ENCODE measurements at places on chromosomes 5 and 9.

GRCh38 chr5:146561711-146562110, 45.7 kb upstream of the GPR151 start:
- no peak for DNase-seq

DNA sequence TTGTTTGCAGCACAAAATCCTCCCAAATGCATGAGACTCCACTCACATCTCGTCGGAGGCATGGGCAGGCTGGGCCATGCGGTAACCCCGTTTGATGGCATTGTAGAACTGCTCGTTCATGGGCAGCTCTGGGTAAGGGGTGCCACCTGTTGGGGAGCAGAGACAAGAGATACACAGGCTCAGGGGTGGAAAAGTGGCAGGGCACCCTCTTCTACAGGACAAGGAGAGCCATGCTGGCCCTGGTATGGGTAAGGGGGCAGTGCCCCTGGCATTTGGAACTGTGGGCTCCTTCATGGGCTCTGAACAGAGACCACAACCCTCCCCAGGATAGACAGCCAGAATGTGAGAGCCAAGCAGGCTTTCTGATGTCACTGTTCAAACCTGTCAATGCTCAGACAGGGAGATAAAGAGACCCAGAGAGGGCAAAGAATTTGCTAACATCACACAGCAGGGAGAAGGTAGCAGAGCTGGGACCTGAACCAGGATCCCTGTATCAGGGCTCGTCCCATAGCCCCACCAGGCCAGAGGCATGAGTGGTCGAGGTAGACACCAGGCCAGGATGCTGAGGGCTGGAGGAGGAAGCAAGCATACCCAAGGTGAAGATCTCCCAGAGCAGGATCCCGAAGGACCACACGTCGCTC, 33.2 kb upstream of the CSF1R start:
- no peak for DNase-seq

- DNase-seq, result no peak
These were observed 27.3 kb downstream of the CENPP start for GRCh38 chr9:92353051-92353450.

- DNase-seq, result no peak
These were observed 286.3 kb downstream of the DNAH5 start for GRCh38 chr5:13658152-13658551.

- no peak for DNase-seq
These were observed 26.8 kb upstream of the SLC12A7 start for GRCh38 chr5:1138445-1139245.

DNA sequence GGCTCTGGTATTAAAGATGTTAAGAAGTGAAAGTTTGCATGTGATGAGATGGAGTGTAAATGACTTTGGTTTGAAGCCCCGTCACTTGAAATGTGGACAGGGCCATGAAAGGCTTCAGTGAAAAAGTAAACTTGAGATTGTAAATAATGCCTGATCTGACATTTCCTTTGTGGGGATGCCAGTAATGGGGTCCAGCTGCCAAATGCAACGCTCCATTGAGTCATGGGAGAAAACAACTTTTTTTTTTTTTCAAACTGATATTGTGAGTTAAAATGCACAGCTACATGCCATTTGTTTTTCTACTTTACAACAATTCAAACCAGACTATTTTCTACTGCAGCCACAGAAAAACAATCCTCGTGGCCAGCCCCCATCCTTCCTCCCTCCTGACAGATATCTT, 327.0 kb upstream of the TNC start:
- no peak for DNase-seq

DNA sequence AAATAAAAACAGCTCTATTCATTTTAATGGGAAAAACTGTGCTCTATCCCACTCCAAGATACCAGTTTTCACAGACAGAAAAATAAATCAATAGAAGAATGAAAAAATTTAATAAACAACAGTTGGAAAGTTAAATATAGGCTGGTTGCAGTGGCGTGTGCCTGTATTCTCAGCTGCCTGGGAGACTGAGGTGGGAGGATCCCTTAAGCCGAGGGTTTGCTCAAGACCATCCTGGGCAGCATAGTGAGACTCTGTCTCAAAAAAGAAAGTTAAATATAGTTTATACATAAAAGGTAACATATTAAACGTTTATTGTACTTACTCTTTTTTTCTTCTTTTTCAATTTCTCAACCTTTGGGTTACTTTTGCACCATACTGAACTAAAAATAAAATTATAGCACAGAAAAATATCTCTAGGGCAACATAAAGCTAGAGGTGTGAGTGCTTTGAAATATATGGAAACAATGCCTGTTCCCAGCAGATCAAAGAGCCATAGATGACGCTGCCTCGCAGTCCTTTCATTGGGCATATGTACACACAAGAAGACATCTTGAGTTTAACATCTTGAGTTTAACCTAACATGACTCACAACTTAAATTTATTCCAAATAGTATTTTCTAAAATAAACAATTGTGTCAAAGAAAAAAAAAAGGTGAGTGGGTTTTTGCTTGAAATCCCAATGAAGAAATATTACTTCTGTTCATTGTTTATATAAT, 25.7 kb upstream of the KLF9 start:
- DNase-seq, result no peak

GRCh38 chr5:148416921-148417320, 33.2 kb downstream of the FBXO38 start:
- DNase-seq, result no peak

- no peak for DNase-seq
These were observed 264.4 kb upstream of the GAS1 start for GRCh38 chr9:87211669-87212068.

- DNase-seq, result no peak
These were observed 27.4 kb upstream of the TXN start for GRCh38 chr9:110283751-110284150.

GRCh38 chr9:4986296-4986695, 1.2 kb downstream of the JAK2 start:
- no peak for DNase-seq

- DNase-seq, result no peak
These were observed 1.7 kb downstream of the TLE4 start for GRCh38 chr9:79573412-79573923.

GRCh38 chr5:179680014-179680779, 637 bp downstream of the CBY3 start:
- no peak for DNase-seq

- no peak for DNase-seq
These were observed 75.3 kb downstream of the LHFPL2 start for GRCh38 chr5:78573318-78573717.

DNA sequence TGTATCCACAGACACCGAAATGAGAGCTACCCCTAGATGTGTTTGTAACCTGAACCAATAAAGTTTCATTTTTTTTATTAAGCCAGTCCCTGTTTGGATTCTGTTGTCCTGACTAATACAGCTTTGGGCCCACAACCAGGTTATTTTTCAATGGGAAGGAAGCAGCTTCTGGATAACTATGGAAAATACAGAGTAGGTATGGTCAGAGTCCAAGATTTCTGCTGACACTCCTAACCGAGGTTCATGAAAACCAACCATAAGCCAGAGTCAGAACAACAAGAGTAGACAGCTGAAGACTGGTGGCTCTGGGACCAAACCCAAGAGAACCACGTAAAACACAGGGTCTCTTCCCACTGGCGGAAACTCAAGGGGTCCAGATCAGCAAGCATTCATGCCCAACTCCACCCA, 10.8 kb downstream of the KLF9 start:
- DNase-seq, result no peak

DNA sequence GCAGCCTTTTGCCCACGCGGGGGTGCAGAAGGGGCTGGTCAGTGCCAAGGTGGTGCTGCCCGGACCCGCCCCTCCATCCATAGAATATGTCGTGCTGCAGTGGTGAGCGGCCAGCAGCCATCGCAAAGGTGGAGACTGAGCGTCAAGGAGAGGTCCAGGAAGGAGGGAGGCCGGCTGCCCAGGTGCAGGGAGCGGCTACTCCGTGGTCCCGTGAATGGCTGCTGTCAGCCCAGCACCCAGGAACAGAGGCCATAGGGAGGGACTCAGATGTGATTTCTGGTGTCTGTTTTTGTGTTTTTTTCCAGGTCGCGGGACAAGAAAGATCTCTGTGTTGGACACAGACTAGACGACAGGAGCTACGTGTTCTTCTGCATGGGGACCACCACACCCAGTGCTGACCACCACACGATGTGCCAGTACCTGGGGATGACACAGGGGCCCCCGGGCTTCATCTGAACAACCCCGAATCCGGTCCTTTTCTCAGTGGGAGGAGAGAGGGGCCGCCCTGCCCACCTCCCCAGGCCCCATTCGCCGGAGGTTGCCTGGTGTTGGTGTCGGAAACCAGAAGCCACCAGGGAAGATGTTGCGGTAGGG, 29.0 kb downstream of the PAEP start:
- DNase-seq, result no peak

DNA sequence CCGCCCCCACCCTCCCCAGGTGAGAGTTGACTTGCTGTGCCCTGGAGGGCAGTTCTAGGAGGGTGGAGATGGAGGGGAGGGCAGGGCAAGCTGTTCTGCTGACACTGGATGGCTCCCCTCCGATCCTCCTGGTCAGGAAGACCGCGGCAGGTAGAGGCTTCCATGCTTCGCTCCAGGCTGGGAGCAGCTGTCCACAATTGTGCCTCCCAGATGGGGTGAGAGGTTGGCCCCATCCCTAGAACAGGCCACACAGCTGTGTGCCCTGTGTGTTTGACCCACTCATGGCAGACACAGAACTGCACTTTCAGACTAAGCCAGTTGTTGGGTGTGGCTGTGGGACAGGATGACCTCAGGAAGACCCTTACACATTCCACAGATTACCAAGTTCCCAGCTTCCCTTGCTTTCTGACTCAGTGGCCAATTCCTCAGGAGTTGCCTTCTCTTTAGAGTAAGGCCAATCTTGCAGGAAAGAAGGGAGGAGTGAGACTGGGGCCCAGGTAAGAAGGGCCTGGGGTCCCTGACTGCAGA, 72.1 kb upstream of the HSPA9 start:
- no peak for DNase-seq

GRCh38 chr9:99873531-99873930, 32.9 kb upstream of the STX17 start:
- no peak for DNase-seq

- no peak for DNase-seq
These were observed 461.9 kb upstream of the PAPPA start for GRCh38 chr9:115691693-115692092.

DNA sequence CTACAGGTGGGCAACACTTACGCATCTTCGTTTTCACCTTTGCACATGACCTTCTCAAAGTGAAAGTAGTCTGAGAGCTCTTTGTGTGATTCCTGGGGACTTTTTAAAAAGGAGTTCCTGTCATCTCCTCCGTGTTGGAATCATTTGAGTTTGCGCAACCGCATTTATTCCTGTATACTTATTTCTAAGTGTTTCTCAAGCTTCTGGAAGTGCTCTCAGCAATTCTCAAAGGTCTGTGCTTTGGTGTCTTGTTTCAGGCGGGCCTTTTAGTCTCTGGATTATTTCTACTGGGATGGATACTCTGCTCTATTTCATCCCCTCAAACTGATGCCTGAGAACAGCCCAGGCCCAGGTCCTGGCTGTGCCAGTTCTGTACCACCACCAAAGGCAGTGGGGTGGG, 226.5 kb upstream of the TUT7 start:
- DNase-seq, result no peak

GRCh38 chr5:143760131-143760505, 51.8 kb upstream of the HMHB1 start:
- DNase-seq, result no peak

GRCh38 chr9:6667633-6668280, 22.2 kb upstream of the GLDC start:
- no peak for DNase-seq

DNA sequence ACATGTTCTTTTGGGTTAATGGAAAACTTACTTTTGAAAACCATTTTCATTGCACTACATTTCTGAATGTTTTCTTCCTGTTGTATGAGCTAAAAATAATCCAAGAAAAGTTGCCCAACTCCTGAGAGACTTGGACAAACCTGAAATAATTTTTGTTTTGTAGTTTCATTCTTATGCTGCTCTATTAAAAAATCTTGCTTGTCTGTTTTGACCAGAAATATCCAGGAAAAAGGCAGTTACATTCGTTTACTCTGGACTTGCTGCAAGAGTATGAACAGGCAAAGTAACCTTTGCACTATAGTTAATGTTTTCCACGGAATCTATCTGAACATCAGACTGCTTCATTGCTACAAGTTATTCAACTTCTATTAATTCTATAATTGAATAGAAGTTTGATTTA, 200.1 kb upstream of the DAB2 start:
- DNase-seq, result no peak

GRCh38 chr5:43068037-43068436, 27.9 kb upstream of the ANXA2R start:
- DNase-seq, result no peak

- no peak for DNase-seq
These were observed 203.6 kb downstream of the SPATA31D1 start for GRCh38 chr9:82192211-82192610.

- no peak for DNase-seq
These were observed 91.1 kb upstream of the RANBP3L start for GRCh38 chr5:36392818-36393217.

GRCh38 chr5:40634154-40634553, 45.6 kb upstream of the PTGER4 start:
- DNase-seq, result no peak

DNA sequence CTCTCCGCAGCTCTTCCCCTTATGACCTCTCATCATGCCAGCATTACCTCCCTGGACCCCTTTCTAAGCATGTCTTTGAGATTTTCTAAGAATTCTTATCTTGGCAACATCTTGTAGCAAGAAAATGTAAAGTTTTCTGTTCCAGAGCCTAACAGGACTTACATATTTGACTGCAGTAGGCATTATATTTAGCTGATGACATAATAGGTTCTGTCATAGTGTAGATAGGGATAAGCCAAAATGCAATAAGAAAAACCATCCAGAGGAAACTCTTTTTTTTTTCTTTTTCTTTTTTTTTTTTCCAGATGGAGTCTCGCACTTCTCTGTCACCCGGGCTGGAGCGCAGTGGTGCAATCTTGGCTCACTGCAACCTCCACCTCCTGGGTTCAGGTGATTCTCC, 20.7 kb upstream of the IL13 start:
- DNase-seq, result no peak

GRCh38 chr9:134370638-134371037, 44.4 kb downstream of the RXRA start:
- no peak for DNase-seq

GRCh38 chr5:154165886-154166285, 24.6 kb upstream of the GALNT10 start:
- no peak for DNase-seq

DNA sequence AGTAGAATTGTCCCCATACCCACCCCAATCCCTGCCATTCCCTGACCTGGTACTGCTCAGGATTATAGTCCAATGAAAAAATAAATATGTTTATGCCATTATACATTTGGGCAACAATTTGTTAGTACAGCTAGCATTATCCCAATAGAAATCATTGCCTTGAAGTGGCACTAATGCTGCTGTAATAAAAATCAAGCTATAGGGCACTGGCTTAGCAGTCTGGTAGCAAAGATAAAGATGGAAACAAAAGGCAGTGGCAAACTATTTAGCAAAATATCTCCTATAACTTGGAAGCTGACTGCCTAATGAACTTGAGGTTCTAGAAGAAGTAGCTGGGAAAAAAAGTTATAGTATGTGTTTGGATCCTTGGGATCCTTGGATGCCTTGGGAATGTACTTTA, 2.2 kb upstream of the TOPORS start:
- DNase-seq, result no peak
